ENCODE measurements at places on chromosomes 4 and X. TPM values are rescaled to one million over a fixed set of nuclear protein-coding genes. Genes with fewer than 3 reads are reported as not detected.

DNA sequence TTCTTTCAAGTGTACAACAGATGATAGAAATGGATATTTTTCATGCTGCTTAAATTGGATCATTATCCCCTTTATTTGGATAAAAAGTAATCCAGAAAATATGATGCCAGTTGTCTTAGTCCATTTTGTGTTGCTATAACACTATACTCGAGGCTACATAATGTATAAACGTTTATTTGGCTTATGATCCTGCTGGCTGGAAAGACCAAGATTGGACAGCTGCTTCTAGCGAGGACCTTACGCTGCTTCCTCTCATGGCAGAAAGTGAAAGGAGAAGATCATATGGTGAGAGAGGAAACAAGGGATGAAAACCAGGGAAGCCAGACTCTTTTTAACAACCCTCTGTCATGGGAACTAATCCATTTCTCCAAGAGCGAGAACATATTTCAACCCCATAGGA is 102.7 kb downstream of the TRAM1L1 start:
- H3K27ac ChIP-seq = no peak overlapping the region
- H3K4me3 ChIP-seq = no peak overlapping the region
- H3K27me3 ChIP-seq = no peaks in the 10 kb centered on the region
- no peaks in the 10 kb centered on the region for H3K4me1 ChIP-seq
- DNase-seq = no peak
- H3K36me3 ChIP-seq = no peaks in the 10 kb centered on the region

DNA sequence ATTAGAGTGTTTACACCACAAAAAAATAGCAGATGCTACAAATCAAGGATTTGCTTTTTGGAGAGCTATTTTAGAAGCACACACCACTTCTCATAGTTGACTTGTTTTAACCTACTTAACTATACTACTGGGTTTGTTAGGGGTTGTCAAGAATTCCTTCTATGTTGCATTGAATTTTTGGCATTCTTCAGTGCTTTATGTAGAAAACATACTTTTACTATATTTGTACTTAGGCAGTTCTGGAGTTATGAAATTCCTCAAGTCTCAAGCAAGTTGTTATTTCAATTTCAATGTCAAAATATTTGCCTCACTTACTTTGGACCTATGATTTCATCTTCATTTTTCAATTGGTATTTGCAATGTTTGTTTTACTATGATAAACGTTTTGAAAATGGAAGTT is 449.6 kb downstream of the GLUD2 start:
- H3K27me3 ChIP-seq = no peaks in the 10 kb centered on the region
- H3K36me3 ChIP-seq = no peaks in the 10 kb centered on the region
- no peaks in the 10 kb centered on the region for H3K4me1 ChIP-seq
- no peak for DNase-seq
- no peak overlapping the region for H3K4me3 ChIP-seq
- no peak overlapping the region for H3K27ac ChIP-seq

Gene C4orf54
- 0.02 TPM for total RNA-seq

Gene P2RY4
- total RNA-seq = not detected

Gene ANTXR2
- 156 TPM for total RNA-seq

Gene TCEAL2
- not detected for total RNA-seq
